ENCODE measurements at places on chromosomes 2 and 18.

GRCh38 chr18:23223641-23224040, 88.4 kb downstream of the CABLES1 start:
- no peak for DNase-seq

GRCh38 chr2:54691445-54692135, 31.9 kb upstream of the EML6 start:
- DNase-seq, result peak; percentile 31

DNA sequence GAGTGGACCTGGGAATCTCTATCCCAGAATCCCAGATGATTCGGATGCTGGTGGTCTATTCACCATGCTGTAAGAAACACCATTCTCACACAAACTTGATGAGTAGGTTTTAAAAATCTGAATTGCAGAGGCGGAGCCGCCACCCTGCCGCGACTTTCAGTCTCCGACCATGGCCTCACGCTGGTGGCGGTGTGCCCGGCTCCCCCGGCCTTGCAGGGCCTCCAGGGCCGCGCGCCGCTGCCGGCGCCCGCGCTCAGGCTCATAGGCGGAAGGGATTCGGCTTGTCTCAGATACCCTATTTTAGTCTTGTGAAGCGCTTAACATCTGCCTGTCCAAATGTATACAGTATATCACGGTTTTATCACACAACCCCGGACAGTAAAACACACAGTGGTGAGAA, 2.6 kb upstream of the PPM1B start:
- DNase-seq, result no peak

GRCh38 chr2:72765997-72766609, 59.7 kb downstream of the EXOC6B start:
- DNase-seq, result no peak

DNA sequence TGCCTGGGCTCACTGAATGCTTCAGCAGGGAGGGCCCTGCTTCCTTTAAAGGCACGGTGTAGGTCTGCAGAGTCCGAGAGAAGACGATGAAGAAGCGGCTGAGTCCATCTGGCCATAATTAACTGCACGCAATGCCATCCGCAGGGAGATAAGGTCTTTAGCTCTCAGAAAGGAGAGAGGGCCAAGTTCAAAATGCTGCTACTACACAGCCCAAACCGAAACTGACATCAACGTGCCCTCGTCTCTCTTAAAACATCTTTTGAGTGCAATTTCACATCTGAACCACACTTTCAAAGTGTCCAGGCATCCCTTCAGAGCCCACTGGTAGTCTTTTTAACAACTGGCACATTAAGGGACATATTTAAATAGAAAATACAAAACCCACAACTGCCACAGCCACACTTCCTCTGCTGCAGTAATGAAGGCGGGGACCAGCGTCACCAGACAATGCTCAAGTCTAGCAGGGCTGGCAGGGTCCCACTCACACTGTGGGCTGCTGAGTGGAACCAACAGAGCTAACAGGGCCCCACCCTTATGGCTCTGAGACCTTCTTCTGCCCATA, 35.8 kb downstream of the ST3GAL5 start:
- no peak for DNase-seq

Measured in NCI-H2171 (cell line).